ENCODE measurements at places on chromosomes 12 and 14.

GRCh38 chr14:72755766-72756165 is 138.1 kb downstream of the DPF3 start:
- DNase-seq: no peak

DNA sequence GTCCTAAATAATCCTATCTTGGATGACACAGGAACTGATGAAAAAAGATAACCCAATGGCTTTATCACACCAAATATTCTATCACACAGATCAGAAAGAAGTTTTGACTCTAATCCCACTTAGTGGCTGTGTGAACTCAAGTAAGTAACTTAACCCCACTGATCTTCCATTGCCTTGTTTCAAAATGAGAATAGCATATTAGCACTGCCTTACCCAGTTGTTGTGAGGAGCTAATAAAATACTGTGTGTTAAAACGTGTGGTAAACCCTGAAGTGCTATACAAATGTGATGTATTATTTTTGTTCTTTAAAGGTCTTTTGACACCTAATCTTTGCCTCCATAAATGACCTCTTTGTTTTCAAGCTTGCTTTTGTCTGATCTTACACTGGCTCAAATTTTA is 60.9 kb upstream of the ARID2 start:
- no peak for DNase-seq

DNA sequence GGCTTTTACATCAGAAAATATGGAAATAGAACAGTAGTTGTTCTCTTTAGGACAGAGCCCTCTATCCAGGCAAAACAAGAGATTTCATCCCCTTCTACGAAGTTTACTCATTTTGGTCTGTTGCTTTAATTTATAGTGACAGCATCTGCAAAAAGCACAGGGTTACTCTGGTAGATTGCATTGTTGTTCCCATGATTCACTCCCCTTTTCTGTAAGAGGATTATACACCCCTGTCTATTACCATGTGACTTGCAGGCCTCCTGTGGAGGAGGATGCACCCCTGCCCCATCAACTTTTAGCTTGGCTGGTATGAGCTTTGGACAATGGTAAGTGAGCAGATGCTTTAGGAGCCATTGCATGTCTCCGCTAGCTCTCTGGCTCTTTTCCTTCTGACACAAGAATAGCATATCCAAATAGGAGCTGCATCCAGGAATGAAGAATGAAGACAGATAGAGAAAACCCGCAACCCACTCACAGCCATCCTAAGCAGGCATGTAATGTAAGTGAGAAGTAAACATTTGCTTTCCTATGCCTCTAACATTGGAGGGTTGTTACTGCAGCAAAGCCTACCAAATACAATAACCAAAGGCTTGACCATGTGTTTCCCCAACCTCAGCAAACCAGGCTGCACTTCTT is 304.2 kb downstream of the AKAP6 start:
- no peak for DNase-seq

GRCh38 chr14:65789363-65789762 is 376.8 kb downstream of the FUT8 start:
- no peak for DNase-seq

- no peak for DNase-seq
Measured at GRCh38 chr14:89422952-89423345, 5.9 kb upstream of the FOXN3 start.

GRCh38 chr12:104371043-104371870 is 67.7 kb downstream of the EID3 start:
- no peak for DNase-seq

DNA sequence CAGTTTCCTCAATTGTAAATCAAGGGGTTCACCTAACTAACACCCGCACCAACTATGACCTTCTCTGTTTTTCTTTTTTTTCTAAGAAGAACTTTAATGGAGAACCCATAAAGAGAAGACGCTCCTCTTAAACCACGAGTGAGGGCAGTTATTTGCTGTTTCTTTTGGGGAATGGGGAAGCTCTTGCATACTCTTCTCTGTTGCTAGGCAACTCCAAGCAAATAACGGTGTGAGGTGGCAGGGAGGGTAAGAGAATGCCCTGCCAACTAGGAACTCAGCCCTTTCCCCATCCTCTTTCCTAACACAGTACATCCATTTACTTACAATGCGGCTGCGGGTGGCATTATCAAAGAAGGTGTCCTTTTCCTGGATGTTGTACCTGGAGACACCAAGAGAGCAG is 114.9 kb downstream of the ANO2 start:
- no peak for DNase-seq

GRCh38 chr12:64760808-64761573 is 1.8 kb upstream of the GNS start:
- no peak for DNase-seq

DNA sequence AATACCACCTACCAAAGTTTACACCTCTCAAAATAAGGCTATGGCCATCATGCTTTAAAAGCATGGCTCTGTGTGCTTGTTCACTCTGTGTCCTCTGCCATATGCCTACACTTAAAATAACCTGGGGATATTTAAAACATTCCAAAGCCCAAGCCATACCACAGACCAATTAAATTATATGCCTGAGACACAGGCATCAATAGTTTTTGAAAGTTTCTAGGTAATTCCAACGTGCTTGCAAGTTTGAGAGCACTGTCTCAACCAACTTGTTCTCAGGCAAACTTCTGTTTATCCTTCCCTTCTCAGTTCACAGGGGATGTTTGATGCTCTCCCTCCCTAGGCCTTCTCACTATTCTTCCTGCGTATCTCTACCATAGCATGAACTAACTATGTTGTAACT is 3.4 kb upstream of the FRMD6 start:
- DNase-seq: no peak

DNA sequence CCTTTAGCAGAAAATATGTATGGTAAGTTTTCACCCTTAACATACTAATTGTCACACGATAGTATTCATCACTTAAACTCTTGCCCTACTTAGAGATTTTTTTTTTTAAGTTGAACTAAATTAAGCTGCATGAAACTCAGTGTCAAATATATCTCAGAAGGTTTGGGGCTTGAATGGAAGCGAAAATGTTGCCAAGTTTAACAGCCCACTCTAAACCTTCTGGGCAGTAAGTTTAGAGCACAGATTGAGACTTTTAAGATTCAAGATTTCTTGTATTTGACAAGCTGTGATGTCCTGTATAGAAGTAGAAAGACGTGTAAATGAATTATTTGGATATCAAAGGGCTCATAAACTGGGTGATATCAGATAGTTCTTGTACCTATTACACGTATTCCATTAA is 287.3 kb upstream of the FLRT2 start:
- DNase-seq: no peak

- DNase-seq: no peak
Measured at GRCh38 chr14:52044791-52045522, 23.9 kb downstream of the NID2 start.

GRCh38 chr12:46158501-46158900 is 110.3 kb downstream of the SLC38A1 start:
- DNase-seq: no peak

DNA sequence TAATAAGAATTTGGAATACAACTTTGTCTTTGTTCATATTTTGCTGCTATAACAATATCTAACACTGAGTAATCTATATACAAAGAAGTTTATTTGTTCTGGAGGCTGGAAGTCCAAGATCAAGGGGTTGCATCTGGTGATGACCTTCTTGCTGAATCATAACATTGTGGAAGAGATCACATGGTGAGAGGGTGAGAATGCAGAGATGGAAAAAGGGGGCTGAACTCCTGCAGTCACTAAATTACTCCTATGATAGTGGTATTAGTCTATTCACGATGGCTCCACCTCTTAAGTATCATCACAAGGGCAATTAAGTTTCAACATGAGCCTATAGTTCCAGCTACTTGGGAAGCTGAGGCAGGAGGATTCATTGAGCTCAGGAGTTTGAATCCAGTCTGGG is 4.5 kb upstream of the AKAP6 start:
- DNase-seq: no peak

DNA sequence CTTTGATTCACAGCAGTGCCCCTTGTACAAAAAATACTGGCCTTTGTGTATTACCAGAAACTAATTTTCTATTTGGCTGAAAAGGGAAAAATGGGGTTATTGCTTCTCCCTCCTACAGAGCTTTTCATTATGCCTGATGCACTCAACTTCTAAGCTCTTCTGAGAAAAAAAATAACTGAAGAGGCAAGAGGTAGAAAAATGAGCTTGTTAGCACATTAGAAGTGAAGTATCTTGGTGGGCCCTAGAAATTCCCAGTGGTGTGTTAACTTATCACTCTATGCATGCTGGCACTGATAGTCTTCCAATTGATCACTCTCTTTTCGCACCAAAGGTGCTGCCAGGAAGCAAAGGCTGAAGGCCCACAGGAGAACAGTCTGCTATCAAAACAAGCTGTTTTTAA is 17.1 kb downstream of the INSM2 start:
- DNase-seq: no peak

DNA sequence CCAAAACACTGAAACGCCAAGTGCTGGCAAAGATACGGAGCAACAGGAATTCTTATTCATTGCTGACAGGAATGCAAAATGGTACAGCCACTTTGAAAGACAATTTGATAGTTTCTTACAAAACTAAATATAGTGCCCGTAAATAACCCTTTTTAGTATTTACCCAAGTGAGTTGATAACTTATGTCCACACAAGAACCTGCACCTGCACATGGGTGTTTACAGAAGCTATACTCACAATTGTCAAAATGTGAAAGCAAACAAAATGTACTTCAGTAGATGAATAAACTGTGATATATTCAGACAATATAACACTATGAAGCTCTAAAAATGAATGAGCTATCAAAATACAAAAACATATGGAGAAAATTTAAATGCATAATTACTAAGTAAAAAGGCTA is 86.6 kb downstream of the ATXN7L3B start:
- DNase-seq: peak; percentile 35

GRCh38 chr14:74591899-74592298 is 20.1 kb downstream of the LTBP2 start:
- DNase-seq: no peak

DNA sequence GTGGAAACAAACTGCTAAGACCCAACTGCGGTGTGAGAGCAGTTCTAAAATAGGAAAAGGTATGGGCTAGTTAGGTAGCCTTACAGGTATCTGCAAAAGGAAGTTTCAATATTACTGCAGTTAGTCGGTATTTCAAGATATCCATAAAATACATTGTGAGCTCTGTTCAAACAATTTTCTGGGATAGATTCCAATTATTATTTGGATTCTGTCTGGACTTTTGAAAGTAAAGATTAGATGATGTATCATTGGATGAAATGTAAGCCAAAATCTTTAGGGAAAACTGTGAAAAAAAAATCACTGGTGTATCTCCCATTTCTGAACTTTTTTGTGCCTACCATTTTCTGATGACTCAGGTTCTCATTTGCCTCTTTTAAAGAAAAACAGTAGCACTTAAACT is 621.6 kb downstream of the CCER1 start:
- no peak for DNase-seq

DNA sequence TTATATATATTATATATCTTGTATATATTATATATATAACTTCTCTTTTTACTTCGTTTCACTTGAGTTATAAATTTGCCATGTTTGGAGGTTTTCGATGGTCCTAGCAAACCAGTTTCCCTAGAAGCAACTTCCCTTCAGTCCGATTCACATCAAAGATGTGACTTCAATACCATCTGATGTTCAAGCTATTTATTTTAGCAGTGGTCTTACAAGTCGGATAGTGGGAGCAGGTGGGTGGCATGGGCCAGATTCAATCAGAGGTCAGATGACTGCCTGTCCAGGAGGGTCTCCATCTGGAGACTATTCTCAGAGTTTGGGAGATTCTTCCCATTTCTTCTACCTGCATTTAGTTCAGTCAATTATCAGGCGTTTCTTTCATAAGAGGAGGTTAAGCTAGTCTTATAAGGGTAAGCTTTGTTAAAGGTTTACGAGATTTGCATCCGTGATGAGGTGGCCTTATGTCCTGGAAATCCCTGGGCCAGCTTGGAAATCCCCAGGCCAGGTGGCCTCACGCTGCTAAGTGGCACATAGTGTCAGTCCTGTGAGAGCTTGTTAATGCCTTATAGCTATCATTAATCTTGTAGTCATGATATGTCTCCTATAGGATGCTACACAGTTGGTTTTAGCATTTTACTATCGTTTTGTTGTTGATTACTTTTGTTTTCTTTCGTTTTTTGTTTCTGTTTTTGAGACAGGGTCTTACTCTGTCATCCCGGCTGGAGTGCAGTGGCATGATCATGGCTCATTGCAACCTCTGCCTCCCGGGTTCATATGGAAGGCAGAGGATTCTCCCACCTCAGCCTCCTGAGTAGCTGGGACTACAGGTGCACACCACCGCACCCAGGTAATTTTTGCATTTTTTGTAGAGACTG is 145.8 kb downstream of the BICD1 start:
- DNase-seq: no peak

- DNase-seq: no peak
Measured at GRCh38 chr12:31562594-31563328, 28.2 kb downstream of the DENND5B start.

- no peak for DNase-seq
Measured at GRCh38 chr12:117321572-117321971, 39.9 kb downstream of the NOS1 start.

- no peak for DNase-seq
Measured at GRCh38 chr12:69425417-69425816, 44.8 kb upstream of the FRS2 start.

GRCh38 chr12:100199347-100200149 is 1.1 kb upstream of the ACTR6 start:
- peak; percentile 71 for DNase-seq

- DNase-seq: no peak
Measured at GRCh38 chr12:7128681-7129286, at the start of gene RBP5. Gene RBP5, minus strand, starts transcription at chr12:7128889. Its CDS starts 114 bp downstream, at chr12:7128775.

- no peak for DNase-seq
Measured at GRCh38 chr12:106171117-106171750, 32.5 kb upstream of the NUAK1 start.

- DNase-seq: peak; percentile 82
Measured at GRCh38 chr12:89708565-89709156, at the start of gene ATP2B1. Gene ATP2B1, minus strand, starts transcription at chr12:89708838. Its CDS starts 52,952 bp downstream, at chr12:89655886.

DNA sequence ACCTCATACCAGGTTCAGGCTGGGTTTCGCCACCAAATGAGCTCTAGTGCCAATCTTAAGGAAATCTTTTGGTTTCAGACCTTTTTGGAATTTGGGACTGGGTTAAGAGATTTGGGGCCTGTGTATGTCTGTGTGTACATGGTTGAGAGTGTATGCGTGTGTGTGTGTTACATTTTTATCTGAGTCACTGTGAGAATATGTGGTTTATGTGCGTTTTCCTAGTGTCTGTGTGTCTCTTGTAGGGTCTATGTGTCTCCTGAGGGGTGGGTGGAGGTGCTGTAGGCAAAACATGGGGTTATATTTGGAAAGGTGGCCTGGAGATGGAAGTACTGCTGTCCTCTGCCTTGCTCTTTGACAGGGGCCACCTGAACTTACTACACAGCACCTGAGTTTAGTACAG is 17.9 kb downstream of the C12orf43 start:
- DNase-seq: no peak

GRCh38 chr14:23206422-23207145 is 23.1 kb upstream of the SLC7A8 start:
- DNase-seq: no peak

DNA sequence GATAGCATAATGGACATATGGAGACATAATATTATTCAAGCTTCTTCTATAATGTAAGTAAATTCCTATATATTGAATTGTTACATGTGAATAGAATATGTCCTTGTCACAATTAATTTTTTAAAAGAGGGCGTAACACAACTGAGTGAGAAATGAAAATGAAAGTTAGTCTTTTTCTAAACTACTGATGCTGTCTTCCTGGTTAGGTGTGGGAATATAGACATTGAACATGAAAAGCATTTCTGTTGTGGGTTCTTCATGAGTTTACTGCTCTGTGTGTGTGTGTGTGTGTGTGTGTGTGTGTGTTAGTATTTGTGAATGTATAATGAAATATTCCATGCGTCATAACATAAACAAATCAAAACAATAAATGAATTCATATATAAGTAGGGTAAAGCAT is 40.5 kb upstream of the RTL1 start:
- no peak for DNase-seq

GRCh38 chr12:12562016-12562483 is 613 bp downstream of the DUSP16 start:
- DNase-seq: peak; percentile 40
